Left ventricle myocardium inferior (tissue), 1 donor: ENCODE measurements at places on chromosomes 13 and 19. TPM values are rescaled to one million over a fixed set of nuclear protein-coding genes. Genes with fewer than 3 reads are reported as not detected.

KLK1 gene
- 0.41 TPM for total RNA-seq

VSTM2B gene
- not detected for total RNA-seq

CLEC17A gene
- total RNA-seq = not detected

FFAR3 gene
- total RNA-seq = not detected

LILRB3 gene
- 4.7 TPM for total RNA-seq

ERICH4 gene
- total RNA-seq = not detected

CD79A gene
- total RNA-seq = not detected

ZNF132 gene
- 5.7 TPM for total RNA-seq

RDH8 gene
- not detected for total RNA-seq

KLK10 gene
- total RNA-seq = not detected

UGGT2 gene
- total RNA-seq = 11.4 TPM

BEST2 gene
- total RNA-seq = not detected

BCL2L12 gene
- 11.4 TPM for total RNA-seq

ZNF835 gene
- 4.9 TPM for total RNA-seq

KRTDAP gene
- total RNA-seq = not detected

ZNF382 gene
- 18.3 TPM for total RNA-seq

KCNC3 gene
- total RNA-seq = 2.6 TPM

SPC24 gene
- 3.9 TPM for total RNA-seq

CYP4F8 gene
- not detected for total RNA-seq

ZNF546 gene
- 7.8 TPM for total RNA-seq
